Esophagus squamous epithelium (tissue), 5 donors: ENCODE measurements at places on chromosomes 2 and 18.
A peak's percentile ranks its signal among the peaks of the same experiment; 100 is the strongest.

DNA sequence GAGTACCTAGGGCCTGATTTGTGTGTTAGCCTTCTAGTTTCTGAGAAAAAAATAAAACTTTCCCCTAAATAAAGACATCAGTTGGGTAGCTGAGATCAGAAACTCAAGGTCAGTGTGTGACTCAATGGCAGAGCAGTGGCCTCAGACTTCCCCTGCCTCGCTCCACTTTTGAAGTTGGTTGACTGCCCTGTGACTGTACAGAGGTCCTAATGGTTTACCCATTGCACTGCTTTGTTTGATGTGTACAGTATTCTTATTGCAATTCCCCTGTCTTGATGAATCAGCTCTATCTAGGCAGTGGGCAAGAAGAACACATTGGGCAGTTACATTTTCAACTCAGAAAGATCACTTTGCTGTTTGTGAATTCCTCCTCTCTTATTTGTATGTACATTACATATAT is 315.7 kb downstream of the KCNS3 start:
- DNase-seq, result no peak
- H3K4me1 ChIP-seq, result no peaks in the 10 kb centered on the region
- H3K27me3 ChIP-seq, result no peaks in the 10 kb centered on the region

- no peak for DNase-seq
- H3K27ac ChIP-seq, result no peak overlapping the region
- H3K4me3 ChIP-seq, result no peak overlapping the region
- H3K36me3 ChIP-seq, result peaks cover 20% of the 10 kb centered on the region
Observed at GRCh38 chr2:73043929-73044832, 27.3 kb downstream of the SFXN5 start.

GRCh38 chr2:141605163-141605562 is 525.7 kb downstream of the LRP1B start:
- H3K4me1 ChIP-seq, result no peaks in the 10 kb centered on the region
- no peaks in the 10 kb centered on the region for H3K27me3 ChIP-seq
- no peak for DNase-seq
- H3K4me3 ChIP-seq, result no peak overlapping the region
- H3K27ac ChIP-seq, result no peak overlapping the region
- H3K36me3 ChIP-seq, result no peaks in the 10 kb centered on the region

DNA sequence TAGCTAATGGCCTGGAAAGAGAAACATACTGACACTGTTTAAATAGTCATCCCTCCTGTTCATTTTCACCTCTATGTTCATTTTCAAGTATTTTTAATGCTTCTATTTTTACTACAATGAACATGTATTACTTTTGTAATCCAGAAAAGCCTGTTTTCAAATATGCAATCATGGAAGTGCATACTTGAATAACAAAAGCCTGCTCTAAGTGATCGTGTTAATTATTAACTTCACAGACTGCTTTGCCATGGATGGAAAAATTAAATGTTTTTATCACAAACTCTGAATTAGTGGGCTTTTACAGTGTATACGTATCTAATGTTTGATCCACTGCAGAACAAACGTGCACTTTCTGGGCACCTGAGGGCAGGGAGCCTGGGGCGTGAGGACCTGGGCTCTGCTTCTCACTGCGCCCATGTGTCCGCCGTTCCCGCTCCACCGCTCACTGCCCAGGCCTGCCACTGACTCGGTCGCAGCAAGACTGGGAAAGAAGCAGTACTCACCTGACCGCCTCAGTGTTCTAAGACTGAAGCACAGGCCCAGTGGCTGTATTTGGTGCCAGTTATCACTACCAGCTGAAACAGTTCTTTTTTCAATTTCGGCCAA is 80.6 kb downstream of the UXS1 start:
- peak overlapping the region; percentile 27 for H3K27ac ChIP-seq
- no peaks in the 10 kb centered on the region for H3K27me3 ChIP-seq
- H3K36me3 ChIP-seq, result no peaks in the 10 kb centered on the region
- DNase-seq, result no peak
- no peak overlapping the region for H3K4me3 ChIP-seq

GRCh38 chr2:201794294-201794693 is 12.0 kb upstream of the CDK15 start:
- no peaks in the 10 kb centered on the region for H3K27me3 ChIP-seq
- no peak overlapping the region for H3K4me3 ChIP-seq
- no peaks in the 10 kb centered on the region for H3K4me1 ChIP-seq
- DNase-seq, result no peak
